ENCODE measurements at places on chromosomes 16 and 17.

GRCh38 chr16:56137269-56137668 is 54.0 kb upstream of the GNAO1 start:
- no peak for DNase-seq

DNA sequence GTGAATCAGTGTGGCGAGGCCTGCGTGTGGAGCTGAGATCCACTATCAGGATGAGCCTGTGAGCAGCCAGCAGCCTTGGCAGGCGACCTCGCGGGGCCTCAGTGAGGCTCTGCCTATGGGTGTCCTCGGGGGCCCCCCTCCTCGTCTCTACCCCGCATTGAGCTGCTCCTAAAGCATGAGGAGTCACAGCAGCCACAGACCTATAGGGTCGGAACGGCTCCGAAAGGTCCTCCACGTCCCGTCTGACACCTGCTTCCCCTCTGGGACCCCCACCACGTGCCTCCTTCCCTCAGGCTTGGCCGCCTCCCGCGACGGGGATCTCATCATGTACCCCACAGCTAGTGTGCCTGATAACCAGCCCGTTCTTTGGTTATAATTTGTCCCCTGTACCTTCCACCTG is 28.8 kb downstream of the GRIN2C start:
- DNase-seq = no peak

GRCh38 chr17:45977506-45977824 is 21.6 kb upstream of the STH start:
- no peak for DNase-seq

GRCh38 chr17:8290043-8290442 is 1.6 kb downstream of the RANGRF start:
- no peak for DNase-seq

DNA sequence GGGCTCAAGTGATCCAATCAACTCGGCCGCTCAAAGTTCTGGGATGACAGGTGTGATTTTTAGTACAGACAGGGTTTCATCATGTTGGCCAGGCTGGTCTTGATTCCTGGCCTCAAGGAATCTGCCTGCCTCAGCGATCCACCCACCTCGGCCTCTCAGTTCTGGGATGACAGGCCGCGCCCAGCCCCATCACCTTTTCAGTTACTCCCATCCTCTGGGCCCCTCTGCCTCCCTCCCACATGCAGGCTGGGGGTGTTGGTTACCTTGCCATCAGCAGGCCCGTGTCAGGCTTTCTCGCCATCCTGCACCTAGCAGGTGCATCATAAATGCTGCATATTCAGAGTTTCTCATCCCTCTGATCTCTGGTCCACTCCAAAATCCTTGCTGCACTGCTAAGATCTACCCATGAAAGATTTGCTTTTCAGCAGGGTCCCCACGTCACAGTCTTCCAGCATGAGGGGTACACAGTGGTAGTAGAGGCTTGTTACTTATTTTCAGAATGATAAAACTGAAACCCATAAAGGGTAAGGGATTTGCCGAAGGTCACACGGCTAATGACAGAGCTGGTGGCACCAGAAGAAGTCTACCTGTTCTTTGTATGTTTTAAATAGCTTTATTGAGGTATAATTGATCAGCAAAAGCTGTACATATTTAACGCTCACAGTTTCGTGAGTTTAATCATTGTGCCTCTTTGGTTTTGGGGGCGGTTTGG is 16.6 kb downstream of the PMM2 start:
- DNase-seq = no peak

GRCh38 chr16:14486520-14487303 is 143.3 kb downstream of the PARN start:
- peak; percentile 95 for DNase-seq

DNA sequence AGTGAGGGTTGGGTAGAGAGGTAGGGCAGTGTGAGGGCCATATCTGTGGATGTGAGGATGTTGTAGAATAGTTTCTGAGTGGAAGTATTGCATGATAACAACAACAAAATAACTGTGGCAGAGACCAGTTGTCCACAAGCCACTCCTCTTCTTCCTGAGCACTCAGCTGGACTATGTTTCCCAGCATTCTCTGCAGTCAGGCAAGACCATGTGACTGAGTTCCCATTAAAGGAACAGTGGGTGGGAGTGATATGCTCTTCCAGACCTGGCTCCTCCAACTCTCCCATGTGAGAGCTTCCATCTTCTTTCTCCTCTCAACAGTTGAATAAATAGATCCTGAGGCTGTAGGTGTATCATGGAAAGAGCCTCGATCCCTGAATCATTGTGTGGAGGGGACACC is 272.4 kb downstream of the CBLN1 start:
- DNase-seq = no peak

DNA sequence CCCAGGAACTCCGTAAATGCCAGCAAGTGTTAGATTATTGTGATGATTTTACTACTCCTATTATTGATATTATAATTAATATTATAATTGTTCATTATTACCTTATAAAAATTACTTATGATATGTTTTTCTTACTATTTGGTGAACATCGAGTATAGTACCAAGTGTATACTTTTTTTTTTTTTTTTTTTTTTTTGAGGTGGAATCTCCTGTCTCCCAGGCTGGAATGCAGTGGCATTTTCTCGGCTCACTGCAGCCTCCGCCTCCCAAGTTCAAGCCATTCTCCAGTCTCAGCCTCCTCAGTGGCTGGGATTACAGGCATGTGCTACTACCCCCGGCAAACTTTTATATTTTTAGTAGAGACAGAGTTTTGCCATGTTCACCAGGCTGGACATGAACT is 347.0 kb downstream of the WWOX start:
- DNase-seq = no peak

- no peak for DNase-seq
These were observed 33.0 kb downstream of the GINS3 start for GRCh38 chr16:58425245-58425644.

- no peak for DNase-seq
These were observed 219.1 kb downstream of the STX8 start for GRCh38 chr17:9356488-9356911.

GRCh38 chr16:28009586-28010373 is 53.7 kb downstream of the GSG1L start:
- no peak for DNase-seq

- peak; percentile 3 for DNase-seq
These were observed 21.3 kb downstream of the OTOA start for GRCh38 chr16:21685034-21685455.

DNA sequence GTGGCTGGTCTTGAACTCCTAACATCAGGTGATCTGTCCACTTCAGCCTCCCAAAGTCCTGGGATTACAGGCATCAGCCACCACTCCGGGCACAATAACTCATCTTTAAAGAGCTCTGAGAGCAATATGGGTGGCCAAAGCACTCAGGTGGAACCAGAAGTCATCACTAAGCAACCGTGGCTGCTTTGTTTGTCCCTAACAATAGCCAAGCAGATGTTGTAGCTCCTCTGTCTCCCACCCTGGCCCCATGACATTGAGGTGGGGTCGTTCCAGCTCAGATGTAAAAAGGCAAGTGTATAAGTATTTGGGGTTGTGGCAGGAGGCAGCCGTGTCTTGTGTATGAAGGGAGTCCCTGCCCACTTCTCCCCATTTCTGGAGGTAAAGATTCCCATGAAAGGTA is 3.7 kb upstream of the SCIMP start:
- DNase-seq = no peak

DNA sequence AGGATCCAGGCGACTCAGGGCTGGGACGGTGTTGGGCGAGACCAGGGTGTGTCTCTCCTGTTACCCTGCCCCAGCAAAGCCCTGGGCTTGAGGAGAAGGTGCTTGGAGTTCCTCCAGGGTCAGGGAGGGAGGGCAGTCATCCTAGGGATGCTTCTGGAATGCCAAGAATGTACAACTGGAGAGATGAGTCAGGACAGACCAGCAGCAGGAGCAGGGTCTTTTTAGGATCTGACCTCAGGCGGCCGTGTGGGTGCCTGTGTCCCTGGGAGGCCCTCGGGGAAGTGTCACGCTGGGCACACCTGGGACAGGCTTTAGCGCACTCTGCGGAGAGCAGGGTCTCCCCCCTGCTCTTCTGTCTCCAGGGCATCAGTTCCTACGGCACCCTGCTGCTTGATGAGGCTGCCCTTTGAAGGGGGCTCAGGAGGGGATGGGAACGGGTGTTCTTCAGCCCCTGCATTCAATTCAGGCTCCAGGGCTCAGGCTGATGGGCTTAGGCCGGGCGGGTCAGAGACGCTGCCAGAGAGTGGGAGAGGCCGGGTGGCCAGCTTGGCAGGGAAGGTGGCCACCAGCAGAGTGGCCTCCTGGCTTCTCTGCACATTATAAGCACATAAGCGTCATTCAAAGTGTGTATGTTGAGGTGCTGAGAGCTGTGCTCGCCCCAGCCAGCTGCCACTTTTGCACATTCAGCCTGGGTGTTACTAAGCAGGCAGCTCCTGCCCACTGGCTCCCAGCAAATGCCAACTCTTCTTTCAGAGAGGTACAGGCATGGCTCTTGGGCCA is 8.4 kb upstream of the MTSS2 start:
- peak; percentile 71 for DNase-seq

DNA sequence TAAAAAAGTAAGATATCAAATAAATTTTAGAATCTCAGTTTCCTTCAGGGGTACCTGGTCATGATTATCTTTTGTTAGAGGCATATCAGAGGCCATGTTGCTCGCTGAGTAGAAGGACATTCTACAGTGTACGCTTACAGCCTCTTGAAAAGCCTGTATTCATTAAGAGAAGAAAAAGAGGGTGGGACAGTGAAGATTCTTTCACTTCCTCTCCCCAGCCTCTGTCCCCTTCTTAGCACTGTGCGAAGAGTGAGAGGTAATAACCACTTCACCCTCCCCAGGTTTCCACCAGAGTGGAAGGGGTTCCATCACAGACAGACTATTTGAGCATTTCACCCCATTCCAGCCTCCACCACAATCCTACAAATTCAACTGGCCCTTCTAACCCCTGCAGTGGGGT is 4.8 kb upstream of the LPO start:
- no peak for DNase-seq

DNA sequence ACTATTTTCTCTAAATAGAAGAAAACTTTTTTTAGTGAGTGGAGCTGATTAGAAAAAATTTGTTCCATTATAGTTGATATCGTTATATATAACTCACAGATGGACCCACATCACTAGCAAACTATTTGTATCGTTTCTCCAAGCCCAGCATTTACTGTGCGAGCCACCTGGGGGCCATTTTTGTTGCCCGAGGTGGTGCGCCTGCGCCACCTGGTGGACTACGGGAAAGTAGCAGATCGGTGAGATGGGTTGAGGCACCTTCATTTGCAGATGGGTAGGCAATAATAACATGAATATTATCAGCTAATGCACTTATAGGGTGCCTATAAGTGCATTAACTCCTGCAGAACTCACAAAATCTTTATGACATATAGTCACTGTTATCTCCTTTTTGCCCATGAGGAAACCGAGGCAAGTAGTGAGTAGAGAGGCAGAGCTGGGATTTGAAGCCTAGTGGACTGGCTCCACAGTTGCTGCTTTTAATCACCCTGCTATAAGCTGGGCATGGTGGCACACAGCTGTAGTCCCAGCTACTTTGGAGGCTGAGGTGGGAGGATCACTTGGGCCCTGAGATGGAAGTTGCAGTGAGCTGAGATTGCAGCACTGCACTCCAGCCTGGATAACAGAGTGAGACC is 23.2 kb upstream of the NTN1 start:
- DNase-seq = peak; percentile 62

DNA sequence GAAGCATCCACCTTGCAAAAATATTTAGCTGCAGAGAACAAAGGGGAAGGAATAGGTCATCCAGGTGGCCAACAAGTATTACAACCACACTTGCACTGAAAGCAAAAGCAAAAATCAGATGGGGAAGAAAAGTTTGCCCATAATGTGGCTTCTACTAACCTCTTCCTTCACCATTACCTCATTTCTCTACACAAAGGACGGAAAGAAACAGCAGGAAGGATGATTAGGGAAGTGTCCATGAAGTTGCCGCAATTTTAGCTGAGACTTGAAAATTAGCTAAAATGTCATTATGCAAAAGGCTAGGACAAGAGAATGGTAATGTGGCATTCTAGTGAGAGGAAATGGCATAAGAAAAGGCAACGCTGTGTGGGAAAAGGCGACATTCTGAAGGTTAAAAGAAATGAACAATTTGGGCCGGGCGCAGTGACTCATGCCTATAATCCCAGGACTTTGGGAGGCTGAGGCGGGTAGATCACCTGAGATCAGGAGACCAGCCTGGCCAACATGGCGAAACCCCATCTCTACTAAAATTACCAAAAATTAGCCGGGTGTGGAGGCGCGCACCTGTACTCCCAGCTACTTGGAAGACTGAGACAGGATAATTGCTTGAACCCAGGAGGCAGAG is 13.7 kb downstream of the KANSL1 start:
- no peak for DNase-seq

DNA sequence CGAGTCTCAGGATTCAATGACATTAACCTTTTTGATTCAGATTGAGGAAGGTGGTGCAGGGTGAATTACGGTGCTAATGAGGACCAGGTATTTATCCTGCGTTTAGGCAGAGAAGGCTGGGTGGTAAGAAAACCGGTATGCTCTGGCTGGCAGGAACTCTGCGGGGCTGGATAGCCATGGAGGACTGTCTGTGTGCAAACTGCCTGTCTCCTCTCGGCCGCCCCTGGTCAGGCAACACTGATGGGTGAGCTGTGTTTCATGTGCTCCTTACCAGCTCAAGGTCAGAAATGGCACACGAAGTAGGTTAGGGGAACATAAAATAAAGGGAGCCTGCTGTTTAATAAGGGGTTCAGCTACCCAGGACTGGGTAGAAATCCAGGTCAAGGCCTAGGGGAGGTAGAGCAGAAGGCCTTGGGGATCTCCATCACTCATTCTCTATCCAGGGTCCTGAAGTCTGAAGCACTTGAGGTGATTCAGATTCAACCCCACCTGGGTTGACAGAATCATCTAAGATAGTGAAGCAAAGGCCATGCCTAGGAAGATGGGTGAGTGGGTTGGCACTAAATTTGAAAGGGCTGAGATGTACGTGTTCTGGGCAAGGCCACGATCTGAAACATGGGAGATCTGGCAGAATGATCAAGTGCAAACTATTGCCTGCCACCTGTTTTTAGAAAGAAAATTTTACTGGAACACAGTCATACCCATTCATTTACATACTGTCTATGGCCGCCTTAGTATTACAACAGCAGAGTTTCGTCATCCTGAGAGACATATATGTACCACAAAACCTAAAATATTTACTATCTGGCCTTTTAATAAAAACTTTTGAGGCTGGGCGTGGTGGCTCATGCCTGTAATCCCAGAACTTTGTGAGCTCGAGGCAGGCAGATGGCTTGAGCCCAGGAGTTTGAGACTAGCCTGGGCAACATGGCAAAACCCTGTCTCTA is 292.5 kb downstream of the XYLT1 start:
- DNase-seq = no peak
